ENCODE measurements at places on chromosomes 7 and 10.

- no peak for DNase-seq
These were observed 11.5 kb downstream of the ZMIZ2 start for GRCh38 chr7:44760034-44760580.

DNA sequence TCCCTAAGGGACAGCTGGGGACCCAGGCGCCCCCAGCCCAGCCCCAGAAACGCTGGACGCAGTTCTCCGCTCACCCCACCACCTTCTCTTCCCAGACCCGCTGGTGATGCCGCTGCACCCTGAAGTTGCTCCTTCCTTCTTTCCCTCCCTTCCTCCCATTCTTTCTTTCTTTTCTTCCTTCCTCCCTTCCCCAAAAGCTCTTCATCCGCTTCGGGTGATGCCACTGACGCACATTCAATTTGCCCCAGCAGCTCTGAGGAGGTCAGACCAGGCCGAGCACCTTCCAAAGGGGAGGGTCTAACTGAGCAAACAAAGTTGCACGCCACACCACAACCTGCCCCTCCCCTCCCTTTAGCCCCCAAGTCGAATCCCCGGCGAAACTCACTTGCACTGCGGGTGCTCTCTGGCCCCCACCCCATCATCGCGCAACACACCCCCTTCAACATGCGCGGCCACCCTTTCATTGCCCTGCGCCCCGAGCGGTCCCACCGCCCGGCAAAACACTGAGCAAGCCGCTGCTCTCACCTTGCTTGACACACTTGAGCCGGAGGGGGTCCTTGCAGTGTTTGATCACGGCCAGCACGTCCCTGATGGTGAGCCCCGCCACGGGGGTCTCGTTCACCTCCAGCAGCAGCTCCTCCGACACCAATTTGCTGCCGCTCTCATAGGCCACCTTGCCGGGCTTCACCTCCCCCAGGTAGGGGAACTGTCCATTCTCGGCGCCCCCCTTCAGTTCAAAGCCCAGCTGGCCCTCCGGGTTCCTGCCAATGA is 787 bp downstream of the MAGI2 start:
- peak; percentile 5 for DNase-seq

DNA sequence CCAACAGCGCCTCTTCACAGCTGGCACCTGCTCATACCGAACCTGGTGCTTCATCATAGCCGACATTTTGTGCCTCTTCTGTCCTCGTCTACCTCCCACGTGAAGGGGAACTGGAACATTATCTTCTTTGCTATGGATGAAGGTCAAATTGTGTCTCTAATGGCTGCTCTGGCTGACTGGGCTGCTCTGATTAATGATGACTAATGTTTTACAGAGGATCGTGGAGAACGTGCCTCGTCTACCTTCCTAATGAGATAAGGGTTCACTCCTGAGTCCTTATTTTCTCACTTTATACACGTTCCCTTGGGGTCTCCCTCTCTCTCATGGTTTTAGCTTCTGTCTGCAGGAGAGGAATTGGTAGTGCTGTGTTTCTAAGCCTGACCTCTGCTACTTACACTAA is 420.3 kb downstream of the PHTF2 start:
- DNase-seq, result no peak

GRCh38 chr10:60238759-60239100 is 150.9 kb downstream of the ANK3 start:
- no peak for DNase-seq

GRCh38 chr7:2030475-2031450 is 202.0 kb downstream of the MAD1L1 start:
- DNase-seq, result peak; percentile 53

DNA sequence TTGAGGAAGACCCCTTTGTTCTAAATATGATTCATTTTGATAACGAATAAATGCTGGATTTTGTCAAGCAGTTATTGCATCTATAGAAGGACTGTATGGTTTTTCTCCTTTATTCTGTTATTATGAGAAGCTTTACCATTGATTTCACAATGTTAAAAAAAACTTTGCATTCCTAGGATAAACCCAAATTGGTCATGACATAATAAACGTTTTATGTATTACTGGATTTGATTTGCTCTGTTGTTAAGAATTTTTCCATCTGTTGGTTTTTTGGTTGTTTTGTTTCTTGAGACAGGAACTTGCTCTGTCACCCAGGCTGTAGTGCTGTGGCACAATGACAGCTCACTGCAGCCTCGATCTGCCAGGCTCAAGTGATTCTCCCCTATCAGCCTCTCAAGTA is 2.2 kb upstream of the DNA2 start:
- no peak for DNase-seq

DNA sequence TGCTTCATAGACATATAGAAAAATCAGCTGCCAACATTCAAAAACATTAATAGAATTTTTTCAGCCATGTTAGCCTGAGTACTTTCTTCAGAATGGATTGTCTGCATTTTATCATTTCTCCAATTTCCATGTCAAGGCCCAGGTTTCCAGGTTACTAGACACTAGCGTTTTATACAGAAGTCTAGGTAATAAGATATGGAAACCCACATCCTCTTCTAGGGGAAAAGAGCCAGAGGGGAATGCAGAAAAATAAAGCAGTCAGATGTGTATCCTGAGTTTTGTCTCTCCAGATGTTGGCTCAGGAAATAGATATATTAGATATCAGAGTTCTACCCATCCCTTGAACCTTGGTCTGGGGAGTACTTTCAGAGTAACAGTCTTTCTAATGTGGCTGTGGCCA is 20.4 kb downstream of the GIMAP4 start:
- no peak for DNase-seq

- no peak for DNase-seq
These were observed 90.9 kb upstream of the SMNDC1 start for GRCh38 chr10:110395350-110396283.

DNA sequence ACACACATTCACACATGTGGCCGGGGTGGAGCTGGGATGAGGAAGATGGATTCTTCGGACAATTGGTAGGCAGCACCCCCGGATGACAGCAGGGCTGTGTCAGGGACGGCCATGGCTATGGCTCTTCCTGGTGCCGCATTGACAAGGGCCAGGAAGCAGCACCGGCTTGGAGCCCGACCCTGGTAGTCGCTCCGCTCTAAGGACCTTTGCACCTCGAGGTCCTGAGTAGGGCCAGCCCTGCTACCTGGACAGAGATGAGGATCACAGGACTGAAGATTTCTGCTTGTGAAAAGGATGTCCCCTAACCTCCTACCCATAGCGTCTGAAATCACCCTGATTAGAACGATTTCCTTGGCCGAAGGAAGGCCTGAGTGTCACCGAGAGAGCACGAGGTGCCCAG is 134.1 kb downstream of the ADARB2 start:
- DNase-seq, result no peak

DNA sequence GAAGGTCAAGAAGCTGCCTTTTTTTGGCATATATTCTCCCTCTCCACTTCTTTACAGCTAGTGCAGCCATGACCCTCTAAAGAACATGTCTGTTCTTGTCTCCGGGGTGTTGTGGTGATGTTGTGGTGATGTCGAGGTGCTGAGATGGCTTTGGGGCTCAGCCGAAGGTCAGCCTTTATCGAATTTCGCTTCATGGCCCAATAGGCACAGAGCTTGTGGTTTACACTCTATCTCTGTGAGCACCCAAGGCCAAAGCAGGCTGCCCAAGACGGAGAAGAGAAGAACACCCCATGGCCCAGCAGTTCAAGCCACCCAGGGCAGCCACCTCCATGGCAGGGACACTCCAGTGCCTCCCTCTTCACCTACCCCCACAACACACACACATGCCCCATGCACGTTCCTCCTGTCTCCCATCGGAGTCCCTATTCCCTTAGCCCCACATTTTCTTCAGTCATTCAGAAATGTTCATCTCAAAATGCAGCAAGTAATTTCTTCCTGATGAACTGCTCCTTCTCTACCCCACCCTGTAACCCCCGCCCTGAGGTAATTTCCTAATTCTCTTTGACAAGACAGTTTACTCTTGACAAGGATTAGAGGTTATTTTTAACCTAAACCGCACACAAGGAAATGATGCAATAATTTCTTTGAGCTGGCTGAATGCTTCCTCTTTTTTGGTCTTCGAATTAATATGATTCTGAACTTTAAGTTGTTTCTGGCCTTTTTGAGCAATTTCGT is 18.6 kb upstream of the ADRB1 start:
- peak; percentile 78 for DNase-seq

GRCh38 chr10:78407009-78407711 is 373.5 kb downstream of the RPS24 start:
- DNase-seq, result peak; percentile 55

DNA sequence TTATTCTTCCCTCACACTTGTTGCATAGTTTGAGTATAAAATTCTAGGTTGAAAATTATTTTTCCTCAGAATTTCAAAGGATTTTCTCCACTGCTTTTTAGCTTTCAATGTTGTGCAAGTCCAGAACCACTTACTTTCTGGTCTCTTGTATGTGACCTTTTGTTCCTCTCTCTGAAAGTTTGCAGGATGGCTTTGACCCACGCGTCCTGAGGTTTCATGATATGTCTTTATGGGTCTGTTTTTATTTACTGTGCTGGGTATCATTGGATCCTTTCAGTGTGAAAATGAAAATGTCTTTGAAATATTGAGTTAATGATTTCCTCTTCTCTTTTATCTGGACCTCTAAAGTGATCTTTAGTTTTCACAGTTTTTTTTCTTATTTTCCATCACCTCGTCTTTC is 38.5 kb downstream of the C1GALT1 start:
- DNase-seq, result no peak

DNA sequence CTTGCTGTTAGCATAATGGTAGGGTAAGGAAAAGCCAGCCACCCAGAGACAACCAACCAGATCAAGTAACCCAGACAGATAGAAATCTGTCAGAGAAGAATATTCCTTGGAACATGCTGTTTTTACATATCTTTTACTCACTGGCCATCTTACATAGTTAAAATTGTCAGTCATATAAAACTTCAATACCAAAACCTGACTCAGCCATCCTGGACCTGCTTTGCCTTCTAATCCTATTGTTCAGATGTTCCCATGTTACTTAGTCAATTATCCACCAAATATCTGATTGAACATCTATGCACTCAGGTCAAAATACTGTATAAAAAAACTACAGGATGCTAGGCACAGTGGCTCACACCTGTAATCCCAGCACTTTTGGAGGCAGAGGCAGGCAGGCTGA is 466.5 kb upstream of the NRP1 start:
- no peak for DNase-seq

DNA sequence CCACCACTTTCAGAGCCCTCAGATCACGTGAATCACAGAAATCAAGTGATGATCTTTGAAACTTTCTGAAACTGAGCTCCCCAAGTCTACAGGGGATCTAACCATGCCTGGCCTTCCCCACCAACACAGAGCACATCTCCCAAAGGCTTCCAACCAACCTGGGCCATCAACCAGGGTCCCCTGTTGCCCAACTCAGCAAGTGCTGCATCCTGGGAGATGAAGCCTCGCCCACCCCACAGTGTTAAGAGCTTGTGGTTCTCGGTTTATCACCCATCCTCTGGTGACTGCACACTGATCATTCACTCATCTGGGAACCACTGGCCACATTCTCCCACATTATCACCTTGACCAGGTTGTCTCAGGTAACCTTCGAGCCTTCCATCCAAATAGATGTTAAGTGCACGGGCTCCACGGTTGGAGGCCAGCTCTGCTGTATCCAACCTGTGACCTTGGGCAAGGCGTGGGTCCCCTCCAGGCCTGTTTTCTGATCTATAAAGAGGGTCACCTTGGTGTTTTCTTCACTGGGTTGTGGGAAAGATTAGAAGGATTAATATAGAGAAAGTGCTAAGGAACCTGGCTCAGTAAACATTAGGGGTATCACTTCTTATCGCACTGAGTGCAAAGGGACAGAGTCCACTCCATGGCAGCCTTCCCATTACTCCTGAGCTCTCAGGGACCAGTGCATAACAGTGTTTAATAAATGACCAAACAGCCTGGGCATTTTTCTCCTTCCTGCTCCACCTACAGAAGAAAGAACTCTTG is 3.6 kb downstream of the ZNF488 start:
- DNase-seq, result no peak

- peak; percentile 27 for DNase-seq
These were observed 624 bp upstream of the ZNF783 start for GRCh38 chr7:149261316-149261828.

DNA sequence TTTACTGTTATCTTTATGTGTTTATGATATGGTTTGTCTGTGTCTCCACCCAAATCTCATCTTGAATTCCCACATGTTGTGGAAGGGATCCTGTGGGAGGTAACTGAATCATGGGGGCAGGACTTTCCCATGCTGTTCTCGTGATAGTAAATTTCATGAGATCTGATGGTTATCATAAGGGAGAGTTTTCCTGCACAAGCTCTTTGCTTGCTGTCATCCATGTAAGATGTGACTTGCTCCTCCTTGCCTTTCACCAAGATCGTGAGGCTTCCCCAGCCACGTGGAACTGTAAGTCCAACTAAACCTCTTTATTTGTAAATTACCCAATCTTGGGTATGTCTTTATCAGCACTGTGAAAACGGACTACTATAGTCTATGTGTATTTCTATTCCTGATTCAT is 539.0 kb downstream of the ARL4A start:
- no peak for DNase-seq

DNA sequence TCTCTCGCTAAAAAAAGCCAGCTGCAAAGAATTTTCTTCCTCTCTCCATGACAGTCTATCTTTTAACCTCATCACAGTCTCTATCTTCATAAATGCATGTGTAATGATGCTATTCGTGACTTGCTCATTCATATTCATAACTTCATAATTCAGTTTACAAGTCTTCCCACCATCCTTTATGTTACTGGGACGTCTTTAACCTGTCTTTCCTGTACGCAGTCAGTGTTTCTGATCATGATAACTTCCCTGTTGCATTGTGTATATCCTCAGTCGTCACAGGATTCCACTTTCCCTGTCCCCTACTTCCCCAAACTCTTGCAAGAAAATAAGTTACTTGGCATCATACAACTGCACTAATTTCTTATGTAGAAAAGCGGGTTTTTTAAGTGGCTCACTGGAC is 165.6 kb upstream of the ASAH2 start:
- DNase-seq, result no peak

DNA sequence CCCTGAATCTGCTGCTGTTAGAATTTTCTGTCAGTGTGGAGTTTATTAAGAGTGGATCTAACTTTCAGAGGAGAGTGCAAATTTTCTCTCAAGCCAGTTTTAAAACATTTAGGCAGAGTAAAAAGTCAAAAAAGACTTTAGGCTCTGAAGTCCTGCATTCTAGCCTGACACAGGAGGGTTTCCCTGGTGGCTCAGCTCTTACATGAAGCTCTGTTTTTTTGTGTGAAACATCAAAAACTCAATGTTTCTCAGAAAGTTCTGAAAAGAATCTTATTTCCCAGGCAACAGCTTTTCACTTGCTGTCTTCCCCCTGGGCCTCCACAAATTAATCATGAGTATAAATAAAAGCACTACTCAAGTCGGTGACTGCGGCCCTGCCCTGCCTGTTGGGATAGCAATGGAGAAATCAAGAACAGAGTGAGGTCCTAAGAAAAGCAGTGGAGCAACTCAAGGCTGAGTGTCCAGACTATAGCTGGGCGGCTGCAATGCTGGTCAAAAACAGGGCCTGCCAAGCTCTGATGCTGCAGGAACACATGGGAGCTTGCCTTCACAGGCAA is 22.3 kb upstream of the WDR11 start:
- DNase-seq, result no peak

GRCh38 chr7:126659124-126659523 is 593.6 kb downstream of the GRM8 start:
- no peak for DNase-seq

Measured in hematopoietic multipotent progenitor cell treated with erythropoietin and hydrocortisone succinate and interleukin-3 and kit ligand, for 6 days (in vitro differentiated cells).